ENCODE measurements at places on chromosomes 13 and 19.

DNA sequence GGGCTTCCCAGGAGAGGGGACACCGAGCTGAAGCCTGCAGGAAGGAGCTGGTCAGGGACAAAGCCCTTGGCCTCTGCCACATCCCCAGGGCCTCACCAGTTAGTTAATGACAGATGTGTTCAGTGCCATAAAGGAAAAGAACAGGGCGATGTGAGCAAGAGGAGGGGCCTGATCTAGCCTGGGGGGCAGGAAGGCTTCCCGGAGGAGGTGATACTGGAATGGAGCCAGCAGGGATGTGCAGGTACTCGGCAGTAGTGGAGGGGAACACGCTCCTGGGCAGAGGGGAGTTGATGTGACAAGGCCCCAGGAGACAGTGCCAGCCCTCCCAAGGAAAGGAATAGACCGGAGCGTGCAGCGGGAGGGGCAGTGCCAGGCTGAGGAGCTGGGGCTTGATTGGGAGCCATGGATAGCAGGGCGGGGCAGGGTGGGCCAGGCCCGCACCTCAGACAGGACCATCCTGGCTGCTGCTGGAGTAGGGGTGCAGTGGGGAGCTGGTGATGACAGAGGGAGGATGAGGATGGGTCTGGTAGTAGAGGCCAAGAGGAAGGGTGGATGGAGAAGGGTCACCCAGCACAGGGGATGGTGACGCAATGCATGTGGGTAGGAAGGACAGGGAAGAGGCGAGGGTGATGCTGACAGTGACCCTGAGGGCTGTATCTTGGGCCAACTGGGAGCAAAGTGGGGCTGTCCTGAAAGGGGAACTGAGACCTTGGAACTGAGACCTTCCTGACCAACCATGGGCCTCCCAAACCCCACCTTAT lies 4.1 kb downstream of the C19orf33 start:
- peak; percentile 3 for DNase-seq

GRCh38 chr19:4676955-4677731 lies 7.0 kb upstream of the MYDGF start:
- no peak for DNase-seq

DNA sequence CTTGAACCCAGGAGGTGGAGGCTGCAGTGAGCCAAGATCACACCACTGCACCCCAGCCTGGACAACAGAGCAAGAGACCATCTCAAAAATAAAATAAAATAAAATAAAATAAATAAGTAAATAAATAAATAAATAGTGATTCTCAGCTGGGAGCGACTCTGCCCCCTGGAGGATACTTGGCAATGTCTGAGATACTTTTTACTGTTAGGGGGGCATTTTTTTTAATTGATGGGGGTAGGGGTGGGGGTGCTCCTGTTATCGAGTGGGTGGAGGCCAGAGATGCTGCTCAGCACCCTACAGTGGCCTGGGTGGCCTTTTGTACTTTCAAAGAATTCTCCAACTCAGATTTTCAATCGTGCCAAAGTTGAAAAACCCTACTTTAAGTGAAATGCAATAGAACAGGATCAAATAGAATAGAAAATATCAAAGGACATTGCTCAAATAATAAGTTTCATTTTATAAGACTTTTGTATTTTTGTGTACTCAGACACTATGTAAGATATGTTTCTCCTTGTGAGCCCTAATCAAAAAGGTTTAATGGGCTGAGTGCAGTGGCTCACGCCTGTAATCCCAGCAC lies 7.1 kb upstream of the CLPP start:
- peak; percentile 1 for DNase-seq

GRCh38 chr13:49580980-49581680 lies 4.2 kb downstream of the RCBTB1 start:
- no peak for DNase-seq

GRCh38 chr19:22622901-22623840 lies 11.0 kb upstream of the ZNF492 start:
- no peak for DNase-seq

- DNase-seq: no peak
These were observed 636.7 kb upstream of the GPC6 start for GRCh38 chr13:92589955-92590354.

GRCh38 chr13:85709072-85709471 lies 90.1 kb downstream of the SLITRK6 start:
- DNase-seq: no peak

Data from AML-193 (cell line).